Panc1 (cell line): ENCODE measurements at places on chromosomes 3 and 15. TPM values are rescaled to one million over a fixed set of nuclear protein-coding genes. Genes with fewer than 3 reads are reported as not detected.

HYAL1 gene
- 0.18 TPM for total RNA-seq

ZNF619 gene
- 1.3 TPM for total RNA-seq

PCCB gene
- total RNA-seq, result 63.4 TPM

CNTN4 gene
- total RNA-seq, result not detected

GOLGA8G gene
- total RNA-seq, result not detected

SSUH2 gene
- not detected for total RNA-seq

MYO5C gene
- total RNA-seq, result 28.2 TPM

ZNF717 gene
- 6.3 TPM for total RNA-seq

GABRA5 gene
- total RNA-seq, result not detected

ECE2 gene
- not detected for total RNA-seq

DNA sequence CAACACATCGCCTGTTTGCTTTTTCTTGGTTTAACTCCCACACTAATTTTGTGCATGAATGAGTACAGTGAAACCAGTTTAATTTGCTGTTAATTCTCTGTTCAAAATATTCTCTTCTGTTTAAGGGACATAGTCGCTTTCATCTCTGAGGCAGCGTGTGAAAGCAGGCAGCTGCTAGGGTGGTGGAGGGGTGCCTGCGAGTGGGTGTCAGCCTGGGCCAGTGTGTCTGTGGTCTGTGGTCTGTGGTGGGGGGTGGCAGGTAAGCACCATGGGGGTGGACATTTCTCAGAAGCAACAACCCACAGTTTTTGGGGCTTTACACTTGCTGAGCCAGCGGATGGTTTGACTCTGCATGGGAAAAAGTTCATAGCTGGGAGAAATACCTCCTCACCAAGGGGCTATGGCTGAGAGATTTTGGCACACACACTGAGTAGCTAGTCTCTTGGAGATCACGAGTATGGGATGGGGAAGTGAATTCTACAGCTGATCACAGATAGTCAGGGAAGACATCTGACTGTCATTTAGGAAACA lies 109.2 kb downstream of the EPHB1 start:
- DNase-seq, result no peak

DNA sequence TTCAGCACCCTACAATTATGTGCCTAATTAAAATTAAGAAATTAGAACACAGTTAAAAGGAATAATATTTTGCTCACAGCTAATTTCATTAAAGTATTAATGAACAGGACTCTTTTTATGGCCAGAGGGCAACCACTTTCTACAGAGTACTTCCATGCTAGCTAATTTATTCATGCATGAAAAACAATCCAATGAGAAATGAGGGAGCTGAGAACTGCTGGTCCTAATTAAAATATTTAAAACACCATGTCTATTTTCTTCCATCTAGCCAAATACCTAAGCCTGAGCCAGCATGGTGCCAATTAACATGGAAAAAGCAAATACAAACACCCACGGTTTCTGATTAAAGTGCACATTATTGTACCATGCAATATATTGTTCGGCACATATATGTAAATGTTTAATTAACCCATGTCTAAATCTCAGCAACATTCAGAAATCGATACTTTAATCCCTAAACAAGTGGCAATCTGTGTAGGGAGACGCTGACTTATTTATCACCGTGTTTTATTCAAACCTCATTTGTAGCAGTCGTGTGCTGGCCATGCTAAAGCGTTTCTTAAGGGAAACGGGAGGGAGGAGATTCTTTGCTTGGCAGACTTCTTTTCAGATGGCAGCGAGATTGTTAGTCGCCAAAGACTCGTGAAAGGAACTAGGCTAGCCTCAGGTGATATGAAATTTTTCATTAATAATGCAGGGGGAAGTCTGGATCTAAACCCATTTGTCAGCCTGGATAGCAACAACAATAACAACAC lies 193.5 kb downstream of the ANXA2 start:
- no peak for DNase-seq

DNA sequence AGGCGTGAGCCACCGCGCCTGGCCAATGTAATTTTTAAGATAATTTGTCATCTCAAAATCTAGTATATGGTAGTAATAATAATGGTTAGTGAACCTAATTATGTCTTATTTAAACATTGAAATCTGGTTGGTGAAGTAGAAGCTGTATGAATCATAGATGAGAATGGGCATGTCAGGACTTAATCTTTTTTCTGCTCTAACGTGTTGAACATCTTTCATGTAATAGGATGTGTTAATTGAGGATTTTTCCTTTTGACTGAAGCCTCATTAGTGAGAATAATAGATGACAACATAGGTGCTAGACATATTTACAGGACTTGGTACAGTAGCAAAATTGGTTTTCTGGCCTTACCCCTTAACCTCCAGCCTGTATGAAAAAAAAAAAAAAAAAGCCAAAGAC lies 835.6 kb downstream of the IGSF11 start:
- no peak for DNase-seq

DNA sequence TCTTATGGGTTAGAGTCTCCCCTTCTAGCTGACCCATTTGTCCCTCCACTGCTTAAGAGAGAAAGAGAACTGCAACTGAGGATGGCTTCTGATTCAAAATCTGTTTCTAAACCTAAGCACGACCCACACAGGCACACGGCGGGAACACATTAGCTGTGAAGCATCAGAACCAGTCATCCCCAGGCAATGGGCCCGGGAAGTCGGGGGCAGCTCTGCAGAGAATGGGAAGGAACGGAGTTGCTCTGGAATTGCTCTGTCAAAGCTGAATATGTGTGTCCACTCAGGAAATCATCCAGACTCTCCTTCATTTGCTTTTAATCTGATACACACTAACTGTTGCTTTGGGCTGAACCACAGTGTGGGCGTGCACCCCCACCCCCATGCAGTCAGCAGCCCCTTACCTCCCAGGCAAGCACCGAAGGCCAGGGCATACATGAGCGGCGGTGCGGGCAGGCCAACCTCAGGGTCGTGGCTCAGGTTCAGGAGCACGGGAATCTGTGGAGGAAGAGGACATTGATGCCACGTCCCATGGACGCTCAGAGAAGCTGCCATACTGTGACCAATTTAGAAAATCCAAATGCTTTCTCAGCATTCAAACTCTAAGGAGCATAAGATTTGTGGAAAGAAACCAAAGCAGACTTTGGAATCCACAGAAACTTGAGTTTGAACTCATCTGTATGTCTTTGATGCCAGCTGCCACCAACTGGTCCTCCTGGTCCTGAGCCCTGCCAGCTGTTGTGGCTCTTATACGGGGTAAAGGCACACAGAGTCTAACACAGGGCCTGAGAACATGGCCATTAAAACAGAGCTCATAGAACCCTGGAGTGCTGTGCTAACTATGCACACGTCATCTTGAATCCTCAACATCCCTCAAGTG lies 247.9 kb downstream of the OCA2 start:
- no peak for DNase-seq

DNA sequence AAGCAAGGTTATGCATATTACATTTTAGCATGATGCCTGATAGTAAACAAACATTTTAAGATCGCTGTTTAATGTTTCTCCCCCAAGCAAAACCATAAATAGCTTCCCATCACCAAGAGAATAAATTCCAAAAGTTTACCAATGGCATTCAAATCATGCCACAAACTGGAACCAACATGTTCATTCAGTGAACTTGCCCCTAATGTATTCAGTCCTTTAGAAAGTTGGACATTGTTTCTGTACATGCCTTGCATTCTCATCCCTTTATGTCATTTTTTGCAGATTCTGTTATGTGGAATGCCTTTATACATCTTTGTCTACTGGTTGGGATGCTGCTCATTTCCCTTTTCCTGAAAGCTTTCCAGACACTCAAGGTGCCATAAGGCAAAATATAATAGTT lies 105.5 kb downstream of the PYDC2 start:
- DNase-seq, result no peak

GRCh38 chr3:138946663-138947494 lies at the start of the genes FOXL2 and FOXL2NB:
TSS of gene FOXL2 (minus strand) at chr3:138947137. CDS start at chr3:138946722, 415 bp downstream.
TSS of gene FOXL2NB (plus strand) at chr3:138947217. CDS start at chr3:138947365, 148 bp downstream.
- DNase-seq, result no peak

- no peak for DNase-seq
Measured at GRCh38 chr3:115713284-115713683, 90.0 kb downstream of the GAP43 start.

DNA sequence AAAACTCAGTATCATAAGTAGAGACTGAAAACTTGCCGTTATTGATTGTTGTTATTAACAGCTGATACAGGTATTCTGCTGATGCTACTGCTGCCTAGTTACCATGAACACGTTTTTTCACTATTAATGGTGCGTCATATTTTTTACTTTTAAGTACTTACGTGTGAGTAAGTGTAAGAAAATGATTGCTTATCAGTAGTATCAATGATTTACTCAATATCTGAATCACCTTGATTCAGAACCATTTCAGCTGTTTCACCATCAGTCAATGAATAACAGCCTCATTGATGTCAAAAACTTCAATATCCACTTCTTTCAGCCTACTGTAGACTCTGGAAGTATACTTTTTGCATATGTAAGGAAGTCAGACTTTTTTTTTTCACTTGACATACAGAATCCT lies 4.7 kb downstream of the CCR8 start:
- no peak for DNase-seq

GRCh38 chr3:138964264-138964663 lies 17.2 kb downstream of the FOXL2NB start:
- DNase-seq, result no peak

DNA sequence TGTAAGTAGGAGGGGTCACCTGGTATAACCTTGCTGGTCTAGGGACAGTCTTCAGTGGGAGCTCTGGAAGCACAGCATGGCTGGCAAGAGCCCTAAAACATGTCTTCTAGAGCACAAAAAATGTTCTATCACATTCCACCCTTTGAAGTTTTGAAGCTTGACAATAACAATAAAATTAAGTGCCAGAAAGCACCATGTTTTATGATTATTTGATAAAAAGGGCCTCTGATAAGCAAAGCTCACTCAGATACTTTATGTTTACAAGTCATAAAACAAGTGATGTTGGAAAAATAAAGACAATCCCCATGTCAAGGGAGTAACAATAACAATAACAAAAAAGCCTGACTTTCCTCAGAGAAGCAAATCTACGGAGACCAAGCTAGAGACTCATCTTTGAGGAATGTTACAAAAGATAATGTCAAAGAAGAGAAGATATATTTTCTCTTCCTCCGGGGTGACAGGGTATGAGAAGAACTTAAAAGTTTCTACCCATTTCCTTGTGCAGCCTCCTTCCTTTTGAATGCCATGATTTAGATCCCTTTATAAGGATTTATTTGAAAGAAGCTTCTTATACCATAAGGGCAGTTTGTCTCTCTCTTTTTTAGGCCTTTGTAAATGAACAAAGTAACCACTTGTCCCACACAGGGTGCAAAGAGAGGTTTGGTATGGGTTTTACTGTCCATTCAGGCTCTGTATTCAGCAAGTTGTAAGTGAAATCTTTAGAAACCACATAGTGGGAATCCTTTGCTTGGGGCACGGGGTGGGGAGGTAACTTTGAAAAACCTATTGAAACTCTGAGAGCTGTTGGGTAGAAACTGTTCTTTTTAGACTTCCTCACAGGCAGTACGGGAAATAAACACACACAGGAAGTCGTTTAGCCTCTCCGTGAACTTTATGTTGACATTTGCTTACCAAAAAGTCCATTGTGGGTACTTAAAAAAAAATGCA lies 109.6 kb upstream of the RBMS3 start:
- no peak for DNase-seq

DNA sequence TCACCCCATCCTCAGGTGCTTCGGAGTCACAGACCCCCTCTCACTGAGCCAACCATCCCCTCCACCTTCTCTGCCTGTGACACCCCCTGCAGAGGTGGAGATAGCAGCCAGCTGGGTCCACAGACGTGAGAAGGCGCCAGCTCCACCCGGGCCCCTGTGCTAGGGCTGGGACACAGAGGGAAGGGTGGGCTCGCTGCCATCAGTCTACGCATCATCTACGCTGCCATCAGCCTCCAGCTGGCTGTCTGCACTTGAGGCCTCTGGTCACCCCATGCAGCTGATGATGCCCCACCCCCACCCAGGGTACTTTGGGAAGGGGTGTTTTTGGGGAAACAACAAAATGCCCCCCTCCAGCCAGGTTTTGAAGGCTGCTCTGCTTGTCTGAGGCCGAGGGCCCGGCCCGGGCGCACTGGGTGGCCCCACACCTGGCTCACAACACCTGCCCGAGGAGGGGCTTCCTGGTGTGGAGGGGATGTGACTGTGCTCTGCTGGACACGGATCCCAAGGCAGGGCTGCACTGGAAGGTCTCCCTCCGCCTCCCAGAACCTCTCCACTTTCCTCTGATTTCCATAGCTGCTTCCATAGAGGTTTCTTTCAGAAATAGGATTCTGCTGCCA lies 163.4 kb upstream of the IQSEC1 start:
- DNase-seq, result no peak

- DNase-seq, result no peak
Measured at GRCh38 chr15:65940618-65940909, 71.3 kb downstream of the RAB11A start.

DNA sequence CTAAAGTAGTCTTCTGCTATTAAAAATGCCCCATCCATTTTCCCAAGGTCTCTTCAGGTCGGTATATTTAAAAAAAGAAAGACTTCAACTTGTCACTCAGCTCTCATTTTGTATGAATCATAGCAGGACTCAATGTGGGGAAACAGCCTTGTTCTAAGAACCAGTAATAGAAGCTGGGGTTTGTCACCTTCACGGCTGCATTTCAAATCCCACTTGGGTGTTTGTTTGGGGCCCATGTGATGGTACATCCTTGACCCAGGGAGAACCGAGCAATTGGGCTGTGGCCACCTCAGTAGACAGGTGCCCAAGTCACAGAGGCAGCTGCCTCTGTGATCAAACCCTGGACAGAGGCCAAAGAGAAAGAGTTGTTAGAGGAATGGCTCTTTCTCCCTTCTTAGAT lies 70.3 kb upstream of the ARL8B start:
- DNase-seq, result no peak

DNA sequence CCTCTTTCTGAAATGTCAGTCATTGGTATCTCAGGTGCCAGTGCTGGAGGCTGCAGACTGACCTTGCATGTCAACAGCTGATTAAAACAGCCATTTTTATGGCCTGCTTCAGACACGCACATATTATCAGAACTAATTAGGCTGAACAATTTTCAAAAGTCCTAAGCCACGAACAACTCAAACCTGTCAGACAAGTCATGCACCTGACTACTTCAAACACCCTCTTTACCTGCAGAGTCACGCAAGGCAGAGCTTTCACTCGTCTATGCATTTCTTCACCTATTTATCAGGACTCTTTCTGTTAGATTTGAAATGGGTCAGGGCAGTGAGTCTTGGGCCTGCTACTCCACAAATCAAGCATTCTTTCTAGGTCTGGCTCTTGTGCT lies 26.7 kb downstream of the CLK3 start:
- DNase-seq, result no peak

DNA sequence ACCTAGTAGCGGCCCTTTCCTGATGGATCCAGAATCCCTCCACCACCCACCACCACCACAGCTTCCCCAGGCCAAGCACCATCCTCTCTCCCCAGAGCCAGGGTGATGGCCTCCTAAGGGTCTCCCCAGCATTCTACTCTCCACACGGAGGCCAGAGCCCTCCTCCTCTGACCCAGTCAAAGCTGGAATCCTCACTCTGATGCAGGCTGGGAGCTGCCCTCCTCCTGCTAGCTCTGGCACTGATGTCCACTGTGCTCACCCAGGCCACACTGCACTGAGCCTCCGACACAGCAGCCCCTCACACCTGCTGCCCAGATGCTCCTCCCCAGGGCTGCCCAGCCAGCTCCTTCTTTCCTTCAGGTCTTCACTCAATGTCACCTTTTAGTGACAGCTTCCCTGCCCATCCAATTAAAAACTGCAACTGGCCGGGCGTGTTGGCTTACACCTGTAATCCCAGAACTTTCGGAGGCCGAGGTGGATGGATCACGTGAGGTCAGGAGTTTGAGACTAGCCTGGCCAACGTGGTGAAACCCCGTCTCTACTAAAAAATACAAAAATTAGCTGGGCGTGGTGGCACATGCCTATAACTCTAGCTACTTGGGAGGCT lies 21.0 kb downstream of the XXYLT1 start:
- no peak for DNase-seq

- DNase-seq, result no peak
Measured at GRCh38 chr15:65292938-65293518, 2.8 kb upstream of the RNU5A-1 start.
